ENCODE measurements at places on chromosomes 1 and 21. TPM values are rescaled to one million over a fixed set of nuclear protein-coding genes. Genes with fewer than 3 reads are reported as not detected.

DNA sequence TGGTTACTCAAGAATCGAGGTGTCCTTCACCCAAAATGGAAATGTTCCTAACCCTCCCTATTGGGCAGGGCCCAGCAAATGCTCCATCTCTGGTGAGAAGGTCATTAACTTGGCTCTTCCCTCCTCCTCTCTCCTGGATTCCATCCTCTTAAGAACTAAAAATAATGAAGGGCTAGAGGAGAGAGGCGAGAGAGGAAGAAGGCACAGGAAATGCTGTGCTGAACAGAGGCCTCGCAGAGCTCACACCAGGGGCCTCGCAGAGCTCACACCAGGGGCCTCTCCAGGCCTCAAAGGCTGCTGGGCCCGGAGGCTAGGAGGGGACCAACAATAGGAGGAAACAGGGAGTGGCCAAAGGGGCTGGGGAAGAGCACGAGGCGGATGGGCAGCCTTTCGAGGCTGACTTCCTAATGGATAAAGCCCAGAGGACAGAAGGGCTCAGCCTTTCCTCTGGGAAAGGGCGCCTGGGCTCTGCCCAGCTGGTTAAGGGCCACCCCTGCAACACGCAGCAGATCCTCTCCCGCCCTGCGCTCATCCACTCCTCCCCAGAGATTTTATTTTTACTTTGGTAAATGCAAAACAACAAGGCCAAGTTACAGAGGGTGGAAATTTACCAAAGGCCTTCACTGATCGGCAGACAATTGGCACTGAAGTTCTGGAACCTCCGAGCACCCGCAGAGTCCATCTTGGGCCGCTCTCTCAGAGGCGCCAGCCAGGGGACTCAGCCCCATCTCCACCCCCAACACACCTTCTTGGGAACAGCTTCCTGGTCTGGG lies 78.5 kb downstream of the ITPKB start:
- H3K27ac ChIP-seq: no peak overlapping the region
- no peaks in the 10 kb centered on the region for H3K27me3 ChIP-seq
- peaks cover 58% of the 10 kb centered on the region for H3K4me1 ChIP-seq
- H3K4me3 ChIP-seq: peak overlapping the region; percentile 4

- no peaks in the 10 kb centered on the region for H3K36me3 ChIP-seq
- H3K4me1 ChIP-seq: peaks cover 5% of the 10 kb centered on the region
- no peaks in the 10 kb centered on the region for H3K27me3 ChIP-seq
- no peak overlapping the region for H3K27ac ChIP-seq
Measured at GRCh38 chr1:1924386-1924785, 5.3 kb upstream of the TMEM52 start.

- peak; percentile 86 for DNase-seq
- H3K36me3 ChIP-seq: no peaks in the 10 kb centered on the region
- peak overlapping the region; percentile 12 for H3K4me3 ChIP-seq
- no peaks in the 10 kb centered on the region for H3K4me1 ChIP-seq
- H3K27me3 ChIP-seq: no peaks in the 10 kb centered on the region
Measured at GRCh38 chr1:213852107-213852506, 135.7 kb upstream of the PROX1 start.

DNA sequence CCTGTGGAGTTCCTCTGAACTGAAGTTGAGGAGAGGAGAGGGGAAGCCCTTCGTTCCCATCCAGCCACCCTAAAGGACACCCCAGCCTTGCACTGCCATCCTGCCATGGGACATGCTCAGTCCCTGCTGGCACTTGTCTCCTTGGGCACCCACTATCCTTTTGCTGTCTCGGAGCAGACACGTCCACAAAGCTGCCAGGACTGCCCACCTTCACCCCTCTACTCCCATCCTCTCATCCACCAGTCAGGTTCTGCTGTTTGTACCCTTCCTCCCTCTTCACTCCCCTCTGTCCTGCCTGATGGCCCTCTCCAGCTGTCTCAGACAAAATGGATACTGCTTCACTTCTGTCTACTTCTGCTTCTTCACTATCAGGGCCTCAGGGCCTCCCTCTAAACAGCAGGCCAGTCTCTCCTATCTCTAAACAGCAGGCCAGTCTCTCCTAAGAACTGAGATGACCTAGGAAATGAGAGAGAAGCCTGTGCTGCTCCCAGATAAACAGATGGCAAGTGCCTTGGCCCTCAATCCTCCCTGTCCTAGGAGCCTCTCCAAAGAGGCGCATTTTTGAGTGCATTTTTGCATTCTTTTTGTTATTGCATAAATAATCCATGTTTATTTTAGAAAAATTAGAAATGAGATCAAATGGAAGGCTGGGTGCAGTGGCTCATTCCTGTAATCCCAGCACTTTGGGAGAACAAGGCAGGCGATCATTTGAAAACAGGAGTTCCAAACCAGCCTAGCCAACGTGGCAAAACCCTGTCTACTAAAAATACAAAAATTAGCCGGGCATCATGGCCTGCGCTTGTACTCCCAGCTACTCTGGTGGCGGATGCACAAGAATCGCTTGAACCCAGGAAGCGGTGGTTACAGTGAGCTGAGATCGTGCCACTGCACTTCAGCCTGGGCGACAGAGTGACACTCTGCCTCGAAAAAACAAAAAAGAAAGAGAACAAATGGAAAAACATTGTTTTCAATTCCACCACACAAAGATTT lies 4.4 kb upstream of the PYCR2 start:
- H3K4me3 ChIP-seq: no peak overlapping the region
- H3K36me3 ChIP-seq: no peaks in the 10 kb centered on the region

- no peak overlapping the region for H3K4me3 ChIP-seq
- H3K36me3 ChIP-seq: no peaks in the 10 kb centered on the region
- H3K4me1 ChIP-seq: no peaks in the 10 kb centered on the region
- no peaks in the 10 kb centered on the region for H3K27me3 ChIP-seq
- no peak for DNase-seq
Measured at GRCh38 chr1:212713465-212714136, 14.0 kb upstream of the BATF3 start.

- H3K27ac ChIP-seq: no peak overlapping the region
- no peak overlapping the region for H3K4me3 ChIP-seq
- no peaks in the 10 kb centered on the region for H3K36me3 ChIP-seq
- H3K27me3 ChIP-seq: no peaks in the 10 kb centered on the region
- H3K4me1 ChIP-seq: no peaks in the 10 kb centered on the region
- DNase-seq: no peak
Measured at GRCh38 chr1:67921725-67922489, 88.6 kb upstream of the GNG12 start.

DNA sequence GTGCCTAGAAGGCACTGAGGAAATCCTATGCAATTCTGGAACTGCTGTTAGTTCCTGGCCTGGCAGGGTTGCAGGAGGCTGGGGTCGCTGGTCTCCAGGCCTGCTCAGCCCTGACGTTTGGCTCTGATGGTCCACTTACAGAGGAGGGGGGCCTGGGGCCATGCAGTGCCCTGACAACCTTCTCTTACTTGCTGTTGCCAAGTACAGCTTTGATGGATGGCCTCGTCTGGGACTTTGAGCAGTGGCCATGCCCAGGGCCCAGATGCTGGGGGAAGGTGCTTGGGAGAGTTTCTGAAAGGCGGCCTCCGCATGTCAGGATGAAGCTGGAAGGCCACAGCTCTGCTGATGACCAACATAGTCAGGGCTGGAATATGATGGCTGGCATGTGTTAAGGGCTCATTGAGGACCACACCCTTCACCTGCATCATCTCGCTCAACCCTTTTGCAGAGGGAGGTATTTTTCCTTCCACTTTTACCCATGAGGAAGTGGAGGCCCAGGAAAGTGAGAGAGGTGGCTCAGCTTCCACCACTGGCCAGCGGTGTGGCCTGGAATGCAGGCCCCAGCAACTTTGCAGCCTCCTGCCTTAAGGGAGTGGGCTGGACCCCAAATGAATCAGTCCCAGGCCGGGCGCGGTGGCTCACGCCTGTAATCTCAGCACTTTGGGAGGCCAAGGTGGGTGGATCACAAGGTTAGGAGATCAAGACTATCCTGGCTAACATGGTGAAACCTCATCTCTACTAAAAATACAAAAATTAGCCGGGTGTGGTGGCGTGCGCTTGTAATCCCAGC lies 34.7 kb upstream of the LRRC3 start:
- no peaks in the 10 kb centered on the region for H3K36me3 ChIP-seq
- DNase-seq: no peak

- no peak for DNase-seq
- H3K4me1 ChIP-seq: no peaks in the 10 kb centered on the region
- no peaks in the 10 kb centered on the region for H3K27me3 ChIP-seq
- H3K36me3 ChIP-seq: peaks cover 10% of the 10 kb centered on the region
- no peak overlapping the region for H3K27ac ChIP-seq
Measured at GRCh38 chr1:168081373-168082007, 55.2 kb downstream of the GPR161 start.

DNA sequence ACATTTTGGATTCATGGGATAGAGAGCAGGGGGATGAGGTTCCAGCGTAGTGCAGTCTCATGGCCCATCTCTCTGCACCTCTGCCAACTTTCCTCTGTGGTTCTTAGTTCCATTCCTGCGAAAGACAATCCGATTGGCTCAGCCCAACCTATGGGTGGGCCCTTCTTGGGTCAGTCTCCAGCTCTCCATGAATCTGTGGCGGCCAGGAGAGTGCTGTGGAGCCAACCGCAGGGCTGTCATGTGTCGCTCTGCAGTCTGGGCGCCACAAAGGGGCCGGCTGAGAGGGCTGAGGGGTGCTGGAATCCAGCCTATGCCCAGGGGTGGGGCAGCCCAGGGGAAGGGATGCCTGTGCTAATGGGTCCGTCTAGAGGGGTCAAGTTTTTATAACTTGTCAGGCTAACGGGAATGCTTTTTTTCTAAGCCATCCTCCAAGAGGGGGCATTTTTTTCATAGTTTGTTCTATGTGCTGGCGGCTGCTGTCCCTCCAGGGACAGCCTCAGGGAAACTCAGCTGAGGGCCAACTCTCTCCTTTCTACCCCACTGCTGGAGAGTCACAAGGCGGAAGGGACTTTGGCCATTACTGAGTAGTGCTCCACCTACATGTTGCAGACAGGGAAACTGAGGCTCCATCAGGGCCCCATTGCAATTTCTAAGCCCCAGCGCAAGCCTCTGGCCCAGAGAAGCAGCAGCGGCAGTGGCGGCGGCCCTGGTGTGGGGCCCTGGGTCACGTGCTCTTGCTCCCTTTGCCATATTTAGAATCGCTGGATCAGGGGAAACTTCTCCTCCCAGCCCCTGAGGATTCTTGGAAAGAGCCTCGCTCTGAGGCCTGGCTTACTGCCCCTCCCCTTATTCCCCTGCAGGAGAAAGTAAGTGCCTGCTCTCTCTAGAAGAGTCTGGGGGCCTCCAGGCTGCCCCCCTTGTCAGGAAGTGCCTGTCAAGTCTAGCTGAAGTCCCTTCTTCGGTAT lies 23.4 kb downstream of the KCNQ4 start:
- H3K27ac ChIP-seq: no peak overlapping the region
- DNase-seq: no peak
- H3K27me3 ChIP-seq: no peaks in the 10 kb centered on the region
- no peaks in the 10 kb centered on the region for H3K36me3 ChIP-seq
- H3K4me1 ChIP-seq: peaks cover under 1% of the 10 kb centered on the region

DNA sequence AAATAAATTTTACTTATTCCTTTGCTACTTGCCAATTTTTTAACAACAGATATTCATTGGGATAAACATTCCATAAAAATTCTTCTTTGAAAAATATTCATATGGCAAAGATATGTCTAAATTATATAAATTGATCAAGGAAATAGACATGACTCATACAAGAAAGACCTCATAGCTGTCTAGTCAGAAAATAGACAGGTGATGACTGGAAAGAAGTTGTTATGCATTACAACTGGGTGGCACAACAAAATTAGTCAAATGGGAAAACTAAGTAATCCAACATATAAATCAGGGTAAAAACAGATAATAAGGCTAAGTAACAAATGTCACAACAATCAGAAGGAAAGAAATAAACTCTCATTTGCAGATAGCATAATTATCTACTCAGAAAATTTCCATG lies 92.0 kb downstream of the USH2A start:
- H3K4me3 ChIP-seq: no peak overlapping the region
- no peaks in the 10 kb centered on the region for H3K36me3 ChIP-seq
- no peak for DNase-seq
- H3K27me3 ChIP-seq: no peaks in the 10 kb centered on the region
- no peak overlapping the region for H3K27ac ChIP-seq

- H3K27ac ChIP-seq: no peak overlapping the region
- H3K27me3 ChIP-seq: no peaks in the 10 kb centered on the region
- no peak for DNase-seq
- no peak overlapping the region for H3K4me3 ChIP-seq
- H3K36me3 ChIP-seq: no peaks in the 10 kb centered on the region
Measured at GRCh38 chr1:33228935-33229487, 27.3 kb upstream of the ZNF362 start.

DNA sequence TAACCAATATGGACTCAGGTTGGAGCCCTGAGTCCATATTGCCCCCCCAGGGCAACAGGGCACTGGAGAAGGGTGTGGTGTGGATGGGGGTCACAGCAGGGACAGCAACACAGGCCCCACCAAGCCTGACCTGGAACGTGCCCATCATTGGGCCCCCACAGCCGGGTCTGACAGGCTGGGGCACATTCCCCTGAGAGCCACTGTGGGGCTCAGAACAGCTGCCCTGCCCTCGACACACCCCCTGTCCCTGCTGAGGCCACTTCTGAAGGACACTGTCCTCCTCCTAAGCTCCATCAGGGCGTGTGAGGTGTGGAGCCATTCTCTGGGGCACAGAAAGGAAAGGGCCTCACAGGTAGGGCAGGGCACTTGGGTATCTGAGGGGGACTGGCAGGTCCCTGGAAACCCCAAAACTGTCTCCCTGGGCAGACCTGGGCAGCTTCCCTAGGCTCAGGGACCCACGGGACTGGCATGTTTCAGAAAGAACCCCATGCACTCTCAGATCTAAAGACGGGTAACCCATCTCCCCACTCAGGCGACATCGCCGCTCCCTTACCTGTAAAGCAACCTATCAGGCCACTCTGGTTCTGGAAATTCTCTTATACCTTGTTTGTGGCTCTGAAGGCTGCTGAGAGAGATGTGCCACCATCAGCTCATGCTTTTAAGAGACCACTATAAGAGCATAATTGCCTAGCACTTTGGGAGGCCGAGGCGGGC lies 95.5 kb downstream of the DMRTB1 start:
- no peak overlapping the region for H3K27ac ChIP-seq
- no peaks in the 10 kb centered on the region for H3K36me3 ChIP-seq

GRCh38 chr1:170619241-170620028 lies 44.5 kb upstream of the PRRX1 start:
- DNase-seq: no peak
- H3K27ac ChIP-seq: no peak overlapping the region

GRCh38 chr1:190029441-190029840 lies 448.2 kb downstream of the BRINP3 start:
- no peak for DNase-seq
- no peaks in the 10 kb centered on the region for H3K4me1 ChIP-seq
- no peak overlapping the region for H3K27ac ChIP-seq
- H3K36me3 ChIP-seq: no peaks in the 10 kb centered on the region
- no peak overlapping the region for H3K4me3 ChIP-seq

GRCh38 chr1:39799770-39800470 lies 11.3 kb upstream of the BMP8B start:
- H3K4me1 ChIP-seq: peaks cover 4% of the 10 kb centered on the region
- peak; percentile 76 for DNase-seq
- no peaks in the 10 kb centered on the region for H3K27me3 ChIP-seq
- no peaks in the 10 kb centered on the region for H3K36me3 ChIP-seq
- peak overlapping the region; percentile 22 for H3K27ac ChIP-seq

Gene FCGR3B
- total RNA-seq: 4.1 TPM

Gene LCE2C
- not detected for total RNA-seq

Data from naive thymus-derived CD4-positive, alpha-beta T cell (primary cell).